ENCODE measurements at places on chromosomes 5 and 9. TPM values are rescaled to one million over a fixed set of nuclear protein-coding genes. Genes with fewer than 3 reads are reported as not detected.

- DNase-seq, result no peak
Measured at GRCh38 chr5:5932824-5933223, 445.5 kb downstream of the MED10 start.

DNA sequence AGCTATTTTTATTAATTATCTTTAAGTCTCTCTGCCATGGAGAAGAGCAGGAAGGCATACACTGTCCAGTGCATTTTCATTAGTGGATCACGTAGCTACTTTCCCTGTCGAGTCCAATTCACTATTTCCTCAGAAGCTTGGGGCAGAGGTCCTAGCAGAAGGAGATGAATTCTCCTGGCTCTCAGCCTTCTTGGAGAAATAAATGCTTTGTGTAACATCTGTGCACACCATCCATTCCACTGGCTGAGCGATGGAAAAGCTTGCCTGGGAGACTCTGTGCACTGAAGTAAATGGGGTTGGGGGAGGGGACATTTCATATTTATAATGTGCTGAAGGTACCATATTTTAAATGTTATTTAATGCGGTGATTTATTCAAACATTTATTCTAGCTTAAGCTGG is 23.4 kb downstream of the PROP1 start:
- no peak for DNase-seq

DNA sequence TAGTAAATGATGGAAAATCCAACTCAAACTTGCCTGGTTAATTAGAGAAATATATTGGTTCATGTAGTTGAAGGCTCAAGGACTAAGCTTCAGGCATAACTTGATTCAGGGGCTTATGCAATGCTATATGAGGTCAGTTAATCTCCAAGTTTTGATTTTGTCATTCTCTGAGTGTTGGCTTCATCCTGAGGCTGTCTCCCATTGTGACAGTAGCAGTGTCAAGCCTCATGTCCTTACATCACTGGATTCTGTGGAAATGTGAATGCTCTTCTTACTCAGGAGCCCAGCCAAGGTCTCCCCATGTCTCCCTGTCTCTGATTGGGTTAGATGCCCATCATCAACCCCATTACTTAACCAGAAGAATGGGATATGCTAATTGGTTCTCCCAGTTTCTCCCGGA is 44.4 kb upstream of the SNX2 start:
- no peak for DNase-seq

DNA sequence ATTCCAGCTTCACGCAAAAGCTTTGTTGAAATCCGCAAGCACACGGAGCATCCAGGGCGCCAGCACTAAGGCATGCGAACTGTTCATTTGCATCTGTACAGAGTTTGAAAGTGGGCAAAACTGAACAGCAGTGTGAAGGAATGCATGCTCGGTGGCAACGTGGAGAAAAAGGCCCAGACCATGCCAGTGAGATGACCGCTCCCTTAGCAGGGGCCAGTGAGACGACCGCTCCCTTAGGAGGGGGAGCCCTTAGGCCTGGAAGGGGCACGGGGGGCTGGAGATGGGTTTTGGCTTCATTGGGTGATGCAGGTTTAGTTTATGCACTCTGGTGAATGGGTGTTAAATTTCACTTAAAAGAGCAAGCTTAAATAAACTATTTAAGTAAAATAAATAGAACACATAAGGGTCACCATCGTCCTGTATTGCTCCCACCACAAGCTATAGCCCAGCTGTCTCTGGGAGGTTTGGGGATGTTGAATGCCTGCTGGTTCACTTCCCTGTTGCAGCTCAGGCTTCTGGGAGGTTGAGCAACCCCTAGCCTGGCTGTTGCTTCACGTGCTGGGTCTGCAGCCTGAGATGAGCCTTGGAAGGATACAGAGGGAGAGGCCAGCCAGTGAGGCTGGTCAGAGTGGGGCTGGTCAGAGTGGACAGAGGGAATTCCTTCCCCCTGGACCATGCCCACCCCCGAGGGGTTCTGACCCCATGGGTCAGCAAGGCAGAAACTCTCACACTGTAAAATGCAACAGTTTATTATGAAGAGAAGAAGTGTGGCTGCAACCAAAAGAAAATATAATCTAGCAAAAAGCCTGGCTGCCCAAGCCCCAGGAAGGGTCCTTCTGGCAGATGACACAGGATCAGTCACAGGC is 4.6 kb upstream of the FCN1 start:
- no peak for DNase-seq

LIFR gene
- total RNA-seq, result 7.6 TPM

- no peak for DNase-seq
Measured at GRCh38 chr5:128154943-128155342, 71.4 kb downstream of the SLC12A2 start.

RANBP17 gene
- total RNA-seq, result 117 TPM

NPR3 gene
- total RNA-seq, result 0.19 TPM

EIF4EBP3 gene
- total RNA-seq, result 14.1 TPM

DNA sequence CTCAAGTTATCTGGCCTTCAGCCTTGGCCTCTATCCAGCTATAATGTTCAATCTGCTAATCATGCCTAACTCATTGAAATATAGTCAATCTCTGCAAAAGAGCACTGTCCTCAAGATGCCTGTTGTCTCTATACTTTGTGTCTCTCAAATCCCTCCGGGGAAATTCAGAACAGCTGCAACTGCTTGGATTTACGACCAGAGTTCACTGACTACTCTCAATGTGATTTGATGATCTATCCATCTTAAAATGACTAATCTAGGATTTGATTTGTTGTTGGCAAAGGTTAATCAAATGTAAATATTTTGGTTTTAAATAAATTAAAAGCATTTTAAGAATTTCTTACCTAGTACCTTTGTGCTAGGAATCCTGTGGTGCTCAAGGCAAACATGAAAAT is 40.9 kb downstream of the SVEP1 start:
- no peak for DNase-seq

LCN1 gene
- not detected for total RNA-seq

- no peak for DNase-seq
Measured at GRCh38 chr9:99720455-99721050, 101.1 kb upstream of the NR4A3 start.

GRCh38 chr9:73206851-73207250 is 55.2 kb downstream of the ANXA1 start:
- DNase-seq, result no peak

CD274 gene
- total RNA-seq, result 3.6 TPM

ECM2 gene
- total RNA-seq, result not detected

DTWD2 gene
- total RNA-seq, result 12.3 TPM

Measured in Calu3 (cell line).